ENCODE measurements at places on chromosomes 6 and 20. TPM values are rescaled to one million over a fixed set of nuclear protein-coding genes. Genes with fewer than 3 reads are reported as not detected.
A peak's percentile ranks its signal among the peaks of the same experiment; 100 is the strongest.

HEY2 gene
- total RNA-seq = not detected

GRCh38 chr20:9200620-9201019 is 131.7 kb downstream of the PLCB4 start:
- H3K36me3 ChIP-seq = no peaks in the 10 kb centered on the region
- H3K27ac ChIP-seq = peak overlapping the region; percentile 20

DNA sequence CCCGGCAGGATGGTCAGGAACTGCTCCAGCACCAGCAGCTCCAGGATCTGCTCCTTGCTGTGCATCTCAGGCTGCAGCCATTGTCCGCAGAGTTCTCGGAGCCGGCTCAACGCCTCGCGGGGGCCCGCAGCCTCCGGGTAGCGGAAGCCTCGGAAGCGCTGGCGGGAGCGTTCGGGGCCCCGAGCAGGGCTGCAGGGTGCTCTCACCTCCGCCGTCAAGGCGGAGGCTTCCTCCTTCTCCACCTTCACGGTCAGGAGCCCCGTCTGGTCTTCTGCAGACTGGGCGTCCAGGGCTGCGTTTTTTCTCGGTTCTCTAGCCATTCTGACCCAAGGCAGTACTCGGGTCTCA is 434 bp downstream of the ZKSCAN4 start:
- H3K4me1 ChIP-seq = peaks cover 7% of the 10 kb centered on the region
- H3K36me3 ChIP-seq = peaks cover 30% of the 10 kb centered on the region
- no peaks in the 10 kb centered on the region for H3K27me3 ChIP-seq
- DNase-seq = no peak
- peak overlapping the region; percentile 93 for H3K4me3 ChIP-seq
- peak overlapping the region; percentile 83 for H3K27ac ChIP-seq

- no peak for DNase-seq
- no peaks in the 10 kb centered on the region for H3K36me3 ChIP-seq
- H3K27me3 ChIP-seq = peaks cover 3% of the 10 kb centered on the region
- no peak overlapping the region for H3K27ac ChIP-seq
- no peak overlapping the region for H3K4me3 ChIP-seq
Observed at GRCh38 chr20:46631874-46632446, 19.3 kb downstream of the SLC13A3 start.

- no peaks in the 10 kb centered on the region for H3K27me3 ChIP-seq
- no peak overlapping the region for H3K4me3 ChIP-seq
- no peaks in the 10 kb centered on the region for H3K36me3 ChIP-seq
- H3K27ac ChIP-seq = no peak overlapping the region
Observed at GRCh38 chr6:109910571-109910970, 67.5 kb upstream of the GPR6 start.

GRCh38 chr6:75932067-75932466 is 140.4 kb downstream of the IMPG1 start:
- H3K4me1 ChIP-seq = peaks cover 10% of the 10 kb centered on the region
- DNase-seq = peak; percentile 38
- H3K4me3 ChIP-seq = no peak overlapping the region
- H3K27ac ChIP-seq = no peak overlapping the region
- H3K27me3 ChIP-seq = no peaks in the 10 kb centered on the region
- H3K36me3 ChIP-seq = no peaks in the 10 kb centered on the region

- DNase-seq = no peak
- H3K4me1 ChIP-seq = no peaks in the 10 kb centered on the region
- H3K36me3 ChIP-seq = no peaks in the 10 kb centered on the region
- no peaks in the 10 kb centered on the region for H3K27me3 ChIP-seq
- no peak overlapping the region for H3K27ac ChIP-seq
Observed at GRCh38 chr6:160273196-160273595, 14.6 kb upstream of the SLC22A2 start.

GRCh38 chr6:156150391-156150790 is 626.8 kb upstream of the ARID1B start:
- H3K36me3 ChIP-seq = no peaks in the 10 kb centered on the region
- peak; percentile 7 for DNase-seq
- H3K4me1 ChIP-seq = peaks cover 18% of the 10 kb centered on the region
- H3K4me3 ChIP-seq = no peak overlapping the region
- H3K27me3 ChIP-seq = no peaks in the 10 kb centered on the region

DNA sequence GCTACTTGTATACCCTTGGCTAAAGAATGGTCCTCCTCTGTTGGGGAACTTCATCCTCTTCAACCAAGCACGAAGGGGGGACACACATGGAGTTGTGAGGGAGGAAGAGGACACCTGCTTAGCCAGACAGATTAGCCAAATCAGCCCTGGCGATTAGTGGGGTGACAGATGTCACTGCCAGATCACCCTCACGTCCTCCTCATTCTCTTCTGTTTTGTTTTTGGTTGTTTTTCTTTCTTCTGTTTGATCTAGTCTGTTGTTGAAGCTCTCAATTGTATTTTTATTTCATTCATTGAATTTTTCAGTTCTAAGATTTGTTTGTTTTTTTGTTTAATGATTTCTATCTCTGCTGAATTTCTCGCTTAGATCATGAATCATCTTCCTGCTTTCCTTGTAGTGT is 27.5 kb upstream of the NKX2-4 start:
- no peak overlapping the region for H3K27ac ChIP-seq
- DNase-seq = no peak
- no peaks in the 10 kb centered on the region for H3K36me3 ChIP-seq
- no peaks in the 10 kb centered on the region for H3K27me3 ChIP-seq
